Foreskin melanocyte (primary cell): ENCODE measurements at places on chromosomes 5 and 9.
A peak's percentile ranks its signal among the peaks of the same experiment; 100 is the strongest.

DNA sequence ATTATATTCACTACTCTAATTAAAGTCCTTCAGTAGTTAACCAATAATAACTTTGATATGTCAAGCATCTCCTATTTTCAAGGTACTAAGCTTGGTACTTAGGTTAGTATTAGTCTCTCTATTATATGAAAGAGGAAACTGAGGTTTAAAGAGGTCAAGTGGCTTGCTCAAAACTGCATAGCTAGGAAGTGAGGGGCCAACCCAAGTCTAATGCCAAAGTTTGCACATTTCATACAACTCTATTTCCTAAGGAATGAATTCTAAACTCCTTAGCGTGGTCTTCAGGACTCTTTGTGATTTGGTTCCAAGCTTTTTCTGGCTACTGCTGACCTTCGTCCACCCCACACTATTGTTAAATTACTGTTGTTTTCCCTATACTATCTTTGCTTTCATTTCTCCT lies 9.9 kb upstream of the SHOC1 start:
- DNase-seq = no peak

DNA sequence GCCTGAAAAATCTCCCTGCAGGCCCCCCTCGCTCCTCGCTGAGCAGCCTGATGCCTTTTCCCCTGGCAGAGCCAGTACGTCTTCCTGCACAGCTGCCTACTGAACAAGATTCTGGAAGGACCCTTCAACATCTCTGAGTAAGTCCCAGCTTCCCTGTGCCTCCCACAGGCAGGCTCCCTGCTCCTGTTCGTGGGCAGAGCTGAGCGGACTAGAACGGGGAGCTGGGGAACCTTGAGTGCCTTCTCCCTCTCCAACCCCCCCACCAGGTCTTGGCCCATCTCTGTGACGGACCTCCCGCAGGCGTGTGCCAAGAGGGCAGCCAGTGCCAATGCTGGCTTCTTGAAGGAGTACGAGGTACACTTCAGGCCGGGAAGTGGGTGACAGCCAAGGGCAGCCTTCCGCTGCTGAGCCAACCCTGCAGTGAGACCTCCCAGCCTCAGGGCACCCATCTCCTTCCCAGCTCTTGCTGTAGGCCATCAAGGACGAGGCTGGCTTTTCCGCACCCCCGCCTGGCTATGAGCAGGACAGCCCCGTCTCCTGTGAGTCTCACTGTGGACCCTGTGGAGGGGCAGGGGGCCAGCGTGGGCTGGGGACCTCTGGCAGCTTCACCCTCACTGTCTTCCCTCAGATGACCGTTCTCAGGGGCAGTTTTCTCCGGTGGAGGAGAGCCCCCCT lies 21.1 kb upstream of the SPTLC1 start:
- no peak for DNase-seq

GRCh38 chr5:11704916-11705315 lies 199.3 kb downstream of the CTNND2 start:
- DNase-seq = no peak

GRCh38 chr5:95441636-95442035 lies 50.5 kb downstream of the FAM81B start:
- no peak for DNase-seq

DNA sequence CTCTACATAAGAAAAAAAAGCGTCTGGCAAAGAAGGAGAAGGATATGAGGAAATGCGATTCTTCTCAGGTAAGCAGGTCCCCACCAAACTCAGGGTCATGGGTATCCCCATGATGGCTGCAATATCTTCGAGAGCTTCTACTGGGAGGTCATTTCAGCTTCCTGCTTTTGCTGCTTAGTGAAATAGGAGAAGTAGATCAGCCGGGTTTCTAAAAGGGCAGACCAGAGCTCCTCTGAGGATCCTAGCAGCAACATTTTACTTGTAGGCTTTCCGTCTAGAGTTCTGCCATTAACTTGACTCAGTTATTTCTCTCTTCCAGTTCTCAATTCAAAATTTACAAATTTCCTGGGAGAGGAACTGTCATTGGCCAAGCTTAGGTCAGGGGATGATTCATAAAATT lies 134.7 kb downstream of the DPYSL3 start:
- no peak for DNase-seq

GRCh38 chr9:88322906-88323566 lies 65.2 kb upstream of the SPIN1 start:
- no peak for DNase-seq

DNA sequence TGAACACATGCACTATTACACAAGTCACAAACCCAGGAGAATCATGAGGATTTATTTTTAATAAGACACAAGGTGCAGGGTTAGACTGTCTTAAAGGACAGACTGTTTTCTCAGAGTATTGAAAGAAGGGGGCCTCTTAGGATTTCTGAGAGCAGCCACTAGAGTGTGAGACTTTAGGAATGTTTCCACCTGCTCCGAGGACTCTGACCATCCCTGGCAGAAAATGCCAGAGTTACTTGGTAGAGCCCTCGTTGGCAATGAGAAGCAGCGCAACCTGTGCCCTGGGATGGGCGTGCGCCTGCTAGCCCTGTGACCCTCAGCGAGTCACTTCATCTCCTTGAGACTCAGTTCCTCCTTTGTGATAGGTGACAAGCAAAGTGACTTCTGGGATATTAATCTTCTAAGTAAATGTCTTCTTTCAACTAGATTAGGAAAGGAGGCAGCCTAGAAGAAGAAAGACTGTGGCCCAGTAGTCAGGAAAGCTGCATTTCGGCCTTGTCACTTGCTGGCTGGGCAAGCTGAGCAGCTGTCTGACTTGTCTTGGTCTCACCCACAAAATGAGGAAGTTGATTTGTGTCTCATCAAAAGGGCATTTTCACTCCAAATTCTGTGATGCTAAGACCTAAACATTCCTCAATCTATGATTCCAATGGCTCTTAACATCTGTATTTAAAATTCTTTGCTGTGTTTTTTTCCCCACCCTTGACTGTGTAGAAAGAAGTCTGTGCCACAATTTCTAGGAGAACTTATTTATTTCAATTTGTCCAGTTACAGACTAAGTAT lies 60.5 kb downstream of the PTCD2 start:
- DNase-seq = no peak

- DNase-seq = no peak
Measured at GRCh38 chr5:119327018-119327417, 28.8 kb upstream of the TNFAIP8 start.

DNA sequence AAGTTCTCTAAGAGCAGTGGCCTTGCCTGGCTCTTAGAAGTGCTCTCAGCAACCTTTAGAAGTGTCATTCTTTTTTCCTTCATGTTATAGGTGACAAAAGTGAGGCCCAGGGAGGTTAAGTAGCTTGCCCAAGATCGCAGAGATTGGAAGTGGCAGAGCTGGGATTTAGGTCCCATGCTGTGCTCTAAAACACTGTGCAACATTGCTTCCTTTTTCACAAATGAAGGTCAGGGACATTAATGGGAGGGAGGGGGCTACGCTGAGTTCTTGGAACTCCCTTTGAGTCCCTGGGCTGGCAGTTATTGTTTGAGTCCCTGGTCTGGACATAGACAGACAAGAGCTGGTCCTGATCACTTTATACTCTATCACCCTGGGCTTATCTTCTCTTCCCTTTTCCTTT lies 45.3 kb downstream of the PAM start:
- no peak for DNase-seq

- no peak for DNase-seq
Measured at GRCh38 chr5:122749886-122750285, 25.0 kb upstream of the SNX2 start.

DNA sequence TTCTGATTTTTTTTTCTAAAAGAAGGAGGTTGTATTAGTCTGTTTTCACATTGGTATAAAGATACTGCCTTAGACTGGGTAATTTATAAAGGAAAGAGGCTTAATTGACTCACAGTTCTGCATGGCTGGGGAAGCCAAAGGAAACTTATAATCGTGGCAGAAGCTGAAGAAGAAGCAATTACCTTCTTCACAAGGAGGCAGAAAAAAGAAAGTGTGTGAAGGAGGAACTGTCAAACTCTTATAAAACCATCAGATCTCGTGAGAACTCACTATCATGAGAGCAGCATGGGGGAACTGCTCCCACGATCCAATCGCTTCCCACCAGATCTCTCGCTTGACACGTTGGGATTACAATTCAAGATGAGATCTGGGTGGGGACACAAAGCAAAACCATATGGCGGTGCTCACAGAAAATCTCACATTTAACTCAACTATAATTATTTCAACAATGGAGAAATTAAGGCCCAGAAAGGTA lies 27.1 kb downstream of the DPYSL3 start:
- DNase-seq = no peak

DNA sequence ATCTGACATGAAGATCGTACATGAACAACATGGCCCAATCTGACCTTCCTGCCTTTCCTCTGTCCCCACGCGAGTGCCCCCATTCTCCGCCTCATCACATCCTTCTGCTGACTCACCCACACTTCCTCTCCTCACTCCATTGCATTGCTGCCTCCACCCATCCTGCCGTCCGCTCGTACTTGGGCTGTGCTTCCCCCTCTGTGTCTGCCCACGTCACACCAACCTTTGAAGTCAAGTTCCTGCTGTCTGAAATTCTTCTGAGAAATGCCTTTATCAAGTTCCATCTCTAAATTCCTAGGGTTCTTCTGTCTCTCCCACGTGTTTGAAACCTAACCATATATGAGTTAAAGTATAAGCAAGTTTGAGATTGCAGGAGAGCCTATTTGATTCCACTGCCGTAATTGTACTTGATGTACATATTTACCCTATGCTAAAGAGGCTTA lies 18.0 kb upstream of the STARD4 start:
- DNase-seq = no peak

DNA sequence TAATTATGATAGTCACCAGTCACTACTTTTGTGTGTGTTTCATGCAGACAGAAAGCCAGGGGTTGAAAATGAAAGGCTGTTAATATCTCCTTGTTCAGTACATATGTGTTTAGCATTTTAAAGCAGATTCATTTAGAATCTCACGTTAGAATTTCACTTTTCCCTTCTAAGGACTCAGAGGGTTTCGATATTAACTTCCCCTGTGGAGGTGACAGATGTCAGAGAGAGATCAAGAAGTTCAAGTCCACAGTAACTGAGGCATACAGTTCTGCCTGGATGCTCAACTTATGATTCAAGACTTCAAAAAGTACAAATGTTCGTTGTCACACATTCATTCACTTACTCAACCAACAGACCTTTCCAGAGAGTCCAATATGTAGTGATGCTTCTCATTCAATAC lies 251.1 kb downstream of the EBF1 start:
- DNase-seq = no peak

DNA sequence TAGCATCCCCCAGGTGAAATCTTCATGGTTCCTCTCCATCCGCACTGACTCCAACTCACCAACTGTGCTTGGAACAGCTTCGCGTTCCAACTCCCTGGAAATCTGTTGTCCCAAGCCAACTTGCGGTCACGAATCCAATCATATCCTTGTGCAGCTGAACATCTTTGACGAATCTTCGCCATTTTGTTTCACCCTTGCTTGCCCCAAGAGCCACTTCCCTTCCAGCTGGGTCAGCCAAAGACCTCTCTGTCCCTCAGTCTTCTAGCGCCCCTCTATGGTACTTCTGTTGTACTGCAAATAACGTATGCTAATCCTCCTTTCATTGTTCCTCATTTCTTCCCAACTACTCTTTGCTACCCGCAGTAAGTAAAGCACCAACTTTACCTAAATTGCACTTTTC lies 61.0 kb upstream of the TARS1 start:
- DNase-seq = peak; percentile 2

GRCh38 chr5:7960142-7960541 lies 91.2 kb downstream of the MTRR start:
- DNase-seq = no peak

GRCh38 chr9:120846251-120846889 lies 3.6 kb upstream of the PSMD5 start:
- no peak for DNase-seq

- peak; percentile 90 for DNase-seq
Measured at GRCh38 chr5:167814828-167815227, 476.6 kb upstream of the WWC1 start.

DNA sequence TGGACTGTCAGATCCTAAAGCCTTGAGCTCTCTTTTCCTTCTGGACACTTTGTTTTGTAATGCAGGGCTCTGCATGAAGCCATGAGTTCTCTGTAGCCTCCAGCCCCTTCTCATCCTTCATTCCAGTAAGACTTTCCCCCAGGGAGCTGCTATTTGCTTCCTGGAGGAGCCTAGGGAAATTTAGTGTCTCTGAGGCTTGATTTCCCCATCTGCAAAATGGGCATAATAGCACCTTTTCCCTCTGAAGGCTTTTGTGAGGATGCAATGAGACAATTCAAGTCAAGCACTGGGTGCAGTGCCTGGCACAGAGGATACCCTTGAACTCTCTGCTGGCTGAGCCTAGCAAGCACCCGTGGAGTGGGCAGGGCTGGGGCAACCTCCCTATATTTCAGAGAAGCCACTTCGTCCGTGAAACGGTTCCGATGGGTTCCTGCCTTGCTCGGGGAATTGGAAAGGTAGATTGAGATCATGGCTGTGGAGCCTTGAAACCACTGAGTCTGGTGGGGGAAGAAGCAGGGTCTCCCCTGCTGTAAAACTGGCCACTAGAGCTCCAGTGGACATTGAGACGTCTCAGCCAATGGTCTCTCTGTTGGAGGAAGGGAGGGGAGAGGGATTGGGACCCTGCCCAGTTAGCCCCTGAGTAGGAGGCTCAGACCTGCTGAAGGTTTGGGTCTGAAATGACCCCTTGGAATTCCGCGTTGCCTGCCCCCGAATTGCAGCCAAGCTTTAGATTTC lies 14.3 kb upstream of the DAB2IP start:
- no peak for DNase-seq

- DNase-seq = no peak
Measured at GRCh38 chr9:115628426-115628825, 510.5 kb upstream of the TNC start.

DNA sequence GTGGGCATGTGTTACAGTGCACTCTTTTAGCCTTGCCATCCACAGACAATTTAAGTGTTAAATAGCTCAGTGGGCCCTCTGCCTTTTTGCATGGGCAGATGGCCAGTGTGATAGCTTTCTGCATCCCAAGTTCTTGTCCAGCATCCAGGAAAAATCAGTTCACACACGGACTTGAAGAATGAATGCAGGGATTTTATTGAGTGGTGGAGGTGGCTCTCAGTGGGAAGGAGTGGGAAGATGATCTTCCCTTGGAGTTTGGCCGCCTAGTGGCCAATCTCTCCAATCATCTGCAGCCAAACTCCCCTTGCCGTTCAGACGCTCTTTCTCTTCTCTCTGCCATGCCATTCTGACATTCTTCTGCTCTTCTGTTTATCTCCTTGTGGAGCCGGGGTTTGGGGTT lies 322.4 kb upstream of the GRAMD2B start:
- no peak for DNase-seq

DNA sequence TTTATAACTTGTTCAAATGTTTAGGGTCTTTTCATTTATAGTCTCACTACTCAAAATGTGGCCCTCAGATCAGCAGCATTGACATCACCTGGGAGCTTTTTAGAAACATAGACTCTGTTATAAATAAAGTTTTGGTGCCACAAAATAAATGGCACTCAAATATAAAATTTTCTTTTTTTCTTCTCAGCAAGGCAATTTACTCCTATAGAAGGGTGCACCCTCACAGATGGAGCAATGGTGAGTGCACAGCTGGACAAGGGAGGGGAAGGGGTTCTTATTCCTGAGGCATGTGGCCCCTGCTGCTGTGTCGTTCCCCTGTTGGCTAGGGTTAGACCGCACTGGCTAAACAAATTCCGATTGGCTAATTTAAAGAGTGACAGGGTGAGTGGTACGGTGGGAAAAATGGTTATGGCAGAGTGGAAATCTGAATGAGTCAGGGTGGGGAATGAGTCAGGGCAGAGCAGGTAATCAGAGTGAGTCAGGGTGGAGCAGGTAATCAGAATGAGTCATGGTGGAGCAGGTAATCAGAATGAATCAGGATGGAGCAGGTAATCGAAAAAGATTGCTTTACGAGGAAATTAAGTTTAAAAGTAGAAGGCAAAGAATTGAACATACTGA lies 31.8 kb upstream of the C7 start:
- DNase-seq = no peak

- no peak for DNase-seq
Measured at GRCh38 chr5:138573949-138574670, 1.1 kb downstream of the HSPA9 start.
